ENCODE measurements at places on chromosomes 7 and 10.

DNA sequence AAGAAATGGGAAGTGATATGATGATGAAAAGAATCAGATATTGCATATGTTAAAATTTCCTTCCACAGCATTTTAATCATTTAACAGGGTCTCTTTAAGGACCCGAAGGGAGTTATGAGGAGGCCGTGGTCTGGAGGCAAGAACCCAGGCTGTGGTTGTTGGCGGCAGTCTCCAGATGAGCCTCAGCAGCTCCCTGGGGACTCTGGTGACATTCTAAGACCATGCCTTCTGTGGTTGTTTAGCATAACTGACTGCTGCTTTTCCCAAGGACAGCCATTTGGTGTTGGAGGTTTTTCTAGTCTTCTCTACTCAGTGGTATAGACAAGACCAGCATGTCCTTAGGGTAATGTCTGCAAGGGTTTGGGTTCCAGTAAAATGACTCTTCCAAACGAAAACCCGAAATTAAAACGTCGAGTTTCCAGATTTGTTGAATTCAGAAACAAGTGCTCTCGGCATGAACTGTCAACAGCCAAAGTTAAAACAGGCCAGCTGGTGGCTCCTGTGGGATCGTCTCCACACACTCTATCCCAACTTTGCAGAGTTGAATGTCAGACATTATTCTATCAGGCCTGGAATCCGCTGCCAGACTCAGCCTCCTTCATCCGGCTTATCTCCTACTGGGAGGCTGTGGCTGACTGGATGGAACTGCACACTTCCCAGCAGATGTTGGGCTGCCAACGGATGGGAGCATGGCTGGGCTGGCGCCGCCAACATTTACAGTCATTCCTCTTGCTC is 183.1 kb downstream of the TAX1BP1 start:
- DNase-seq: no peak

GRCh38 chr10:27646604-27647175 is 98.9 kb downstream of the MKX start:
- DNase-seq: no peak

DNA sequence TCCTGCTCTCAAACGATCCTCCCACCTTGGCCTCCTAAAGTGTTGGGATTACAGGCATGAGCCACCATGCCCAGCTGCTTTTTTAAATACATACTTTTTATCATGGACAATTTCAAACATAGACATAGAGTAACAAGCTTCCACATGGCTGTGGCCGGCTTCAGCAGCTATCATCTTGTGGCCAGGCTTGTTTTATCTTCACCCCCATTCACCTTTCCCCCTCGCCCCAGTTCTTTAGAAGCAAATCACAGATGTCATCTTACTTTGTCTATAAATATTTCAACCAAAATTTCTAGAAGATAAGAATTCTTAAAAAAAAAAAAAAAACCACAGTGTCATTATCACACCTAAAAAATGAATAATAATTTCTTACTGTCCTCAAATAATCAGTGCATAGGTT is 5.9 kb downstream of the FOXK1 start:
- DNase-seq: no peak

- DNase-seq: no peak
These were observed 24.6 kb downstream of the RTKN2 start for GRCh38 chr10:62244088-62244487.

- DNase-seq: no peak
These were observed 37.3 kb upstream of the SLC29A3 start for GRCh38 chr10:71281646-71282322.

GRCh38 chr10:45373576-45374349 is at the start of gene ALOX5:
Gene ALOX5 (plus strand): TSS chr10:45374216. CDS start chr10:45374280, 64 bp downstream.
- peak; percentile 36 for DNase-seq

DNA sequence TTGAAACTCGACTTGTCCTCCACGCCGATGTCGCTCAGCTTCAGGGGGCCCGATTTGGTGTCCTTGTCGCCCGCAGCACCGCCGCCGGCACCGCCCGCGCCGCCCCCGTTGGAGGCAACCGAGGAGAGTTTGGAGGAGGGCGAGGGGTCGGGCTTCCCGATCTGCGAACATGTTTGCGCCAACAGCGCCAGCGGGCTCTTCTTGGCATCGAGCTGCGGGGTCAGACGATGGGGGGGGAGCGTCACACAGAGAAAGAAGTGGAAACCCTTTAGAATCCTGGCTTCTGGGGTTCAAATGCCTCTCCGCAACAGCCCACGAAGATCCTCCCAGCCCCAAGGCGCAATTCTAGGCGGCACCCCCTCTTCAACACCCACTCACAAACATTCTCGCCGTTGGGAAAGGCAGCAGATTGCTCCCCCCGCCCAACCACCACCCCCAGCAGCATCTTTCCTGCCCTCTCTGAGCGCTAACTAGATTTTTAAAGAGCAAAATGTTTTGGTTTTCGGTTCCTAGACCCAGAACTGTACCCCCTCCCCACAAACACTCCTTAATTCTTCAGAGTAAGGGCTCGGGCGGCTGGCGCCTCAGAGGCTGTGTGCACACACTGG is 1.3 kb downstream of the ZNF503 start:
- DNase-seq: no peak

GRCh38 chr7:122618585-122619189 is 80.2 kb downstream of the RNF133 start:
- DNase-seq: no peak

GRCh38 chr10:75651417-75651816 is 220.0 kb downstream of the LRMDA start:
- no peak for DNase-seq

DNA sequence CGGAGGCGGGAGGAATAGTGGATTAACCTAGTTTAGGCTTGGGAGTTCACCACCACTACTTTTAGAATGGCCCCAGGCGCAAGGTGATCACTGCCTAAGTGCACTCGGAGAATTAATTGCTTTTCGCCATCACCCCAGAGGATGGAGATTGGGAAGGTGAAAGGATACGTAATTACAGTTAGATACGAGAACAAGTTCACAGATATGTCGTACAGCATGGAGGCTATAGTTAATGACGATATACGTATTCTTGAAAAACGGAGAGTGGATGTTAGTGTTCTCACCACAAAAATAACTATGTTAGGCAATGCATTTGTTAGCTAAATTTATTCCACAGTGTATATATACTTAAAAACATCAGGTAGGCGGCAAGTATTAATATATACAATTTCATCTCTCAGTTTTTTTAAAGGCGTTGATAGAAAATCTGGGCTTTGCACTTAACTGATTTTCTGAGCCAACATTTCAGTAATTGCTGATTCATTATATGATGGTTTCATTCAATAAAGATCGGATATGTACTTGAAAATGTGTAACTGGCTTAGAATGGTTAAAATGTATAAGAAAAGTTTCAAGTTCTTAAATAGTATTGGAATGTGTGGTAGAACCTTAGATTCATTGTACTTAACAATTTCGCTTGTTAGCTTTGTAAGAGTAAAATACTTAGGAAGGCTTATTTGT is 683 bp downstream of the CDC123 start:
- DNase-seq: no peak

DNA sequence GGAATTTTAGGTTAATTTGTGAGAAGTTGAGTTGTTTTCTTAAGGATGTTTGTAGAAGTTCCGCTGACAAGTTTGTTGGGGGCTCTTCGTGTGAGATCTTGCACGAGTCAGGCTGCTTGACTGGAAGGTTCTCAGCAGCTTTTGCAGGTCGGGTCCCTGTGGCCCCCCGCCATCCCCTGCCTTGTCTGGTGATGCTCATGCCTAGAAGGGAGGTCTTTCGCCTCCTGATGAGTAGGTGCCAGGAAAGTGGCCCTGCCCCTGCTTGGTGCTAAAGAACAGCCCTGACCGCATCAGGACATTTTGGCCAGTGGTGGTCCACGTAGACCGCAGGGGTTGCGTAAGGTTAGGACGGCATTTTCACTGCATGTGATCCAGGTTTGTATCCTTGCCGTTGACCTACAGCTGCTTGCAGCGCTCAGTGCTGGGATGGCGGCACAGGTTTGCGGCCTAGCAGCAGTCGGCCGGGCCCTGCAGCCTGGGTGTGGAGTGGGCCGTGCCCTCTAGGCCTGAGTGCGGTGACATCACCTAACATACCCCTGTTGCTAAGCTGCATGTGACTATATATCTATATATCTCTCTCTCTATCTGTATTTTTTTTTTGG is 62.4 kb downstream of the DNAJB6 start:
- no peak for DNase-seq

GRCh38 chr7:158094671-158095226 is 492.9 kb downstream of the PTPRN2 start:
- DNase-seq: no peak

- DNase-seq: no peak
These were observed 27.9 kb upstream of the CCDC7 start for GRCh38 chr10:32417911-32418547.

- DNase-seq: no peak
These were observed 29.1 kb downstream of the FOXL3 start for GRCh38 chr7:318878-319661.

DNA sequence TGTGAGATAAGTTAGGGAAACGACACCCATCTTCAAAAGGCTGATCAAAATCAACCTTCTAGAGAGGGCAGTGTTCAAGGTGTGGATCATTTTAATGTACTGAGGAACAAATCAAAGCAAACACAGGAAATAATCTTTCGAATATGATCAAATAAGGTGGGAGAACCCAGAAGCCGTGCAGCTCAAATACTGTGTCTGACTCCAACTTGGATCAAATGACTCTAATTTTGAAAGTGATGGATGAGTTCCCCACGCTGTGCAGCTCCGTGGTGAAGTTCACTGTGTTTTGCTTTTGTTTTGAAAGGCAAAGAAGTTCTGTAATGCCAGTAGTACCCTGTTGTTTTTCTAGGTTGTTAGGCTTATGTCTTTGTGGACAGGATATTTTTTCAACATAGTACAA is 250.9 kb downstream of the SFMBT2 start:
- no peak for DNase-seq

DNA sequence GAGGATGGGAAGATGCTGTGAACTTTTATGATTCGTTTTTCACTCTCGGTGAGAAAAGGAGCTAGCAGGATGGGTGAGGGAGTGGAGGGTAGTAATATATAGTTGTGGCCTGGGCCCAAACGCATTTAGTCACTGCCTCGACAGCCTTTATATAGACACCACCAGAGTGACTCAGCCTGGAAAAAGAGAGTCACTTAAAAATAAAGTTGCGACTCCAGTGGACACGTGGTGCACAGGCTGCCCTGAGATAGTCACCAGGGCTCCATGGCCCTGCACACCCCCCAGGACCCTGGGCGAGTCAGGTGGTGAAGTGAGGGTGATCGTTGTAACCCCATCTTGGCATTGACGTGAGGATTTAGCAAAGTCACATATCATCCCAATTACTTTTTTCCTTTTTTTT is 106.7 kb downstream of the CUX1 start:
- no peak for DNase-seq

DNA sequence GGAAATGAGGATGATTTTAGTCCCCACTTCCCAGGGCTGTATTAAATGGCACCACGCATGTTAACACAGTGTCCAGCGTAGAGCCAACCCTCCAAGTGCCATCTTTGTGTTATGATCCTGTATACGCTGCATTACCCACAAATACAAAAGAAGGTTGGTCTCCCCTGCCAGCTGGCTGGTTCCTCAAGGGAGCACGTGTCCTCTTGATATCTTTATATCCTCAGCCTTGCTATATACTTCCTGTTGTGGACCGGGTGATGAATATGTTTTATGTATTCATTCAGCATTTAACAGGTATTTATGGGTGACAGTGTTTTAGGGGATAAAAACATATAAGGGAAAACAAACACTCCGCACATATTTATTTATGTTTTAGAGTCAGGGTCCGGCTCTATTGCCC is 23.2 kb upstream of the PRRT4 start:
- no peak for DNase-seq

DNA sequence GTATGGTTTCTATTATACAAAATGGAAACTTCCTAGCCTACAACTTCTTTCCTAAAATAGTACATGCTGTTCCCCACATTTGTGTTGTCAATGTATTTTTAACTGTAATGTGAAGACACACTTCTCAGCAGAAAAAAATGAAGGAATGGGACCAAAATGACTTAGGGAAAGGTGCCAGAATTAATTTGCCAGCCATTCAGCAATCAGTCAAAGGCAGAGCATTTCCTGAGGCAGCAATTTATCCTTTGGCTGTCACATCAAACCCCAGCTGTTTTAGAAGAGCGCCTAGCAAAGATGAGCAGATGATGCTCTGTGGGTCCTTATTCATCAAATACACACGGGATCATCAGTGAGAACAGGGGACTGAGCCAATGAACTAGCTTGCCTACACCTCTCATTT is 592.5 kb downstream of the KCNMA1 start:
- no peak for DNase-seq

- no peak for DNase-seq
These were observed 297.4 kb upstream of the NEBL start for GRCh38 chr10:21194510-21194993.

- no peak for DNase-seq
These were observed 8.7 kb downstream of the PGAM2 start for GRCh38 chr7:44056681-44057080.

DNA sequence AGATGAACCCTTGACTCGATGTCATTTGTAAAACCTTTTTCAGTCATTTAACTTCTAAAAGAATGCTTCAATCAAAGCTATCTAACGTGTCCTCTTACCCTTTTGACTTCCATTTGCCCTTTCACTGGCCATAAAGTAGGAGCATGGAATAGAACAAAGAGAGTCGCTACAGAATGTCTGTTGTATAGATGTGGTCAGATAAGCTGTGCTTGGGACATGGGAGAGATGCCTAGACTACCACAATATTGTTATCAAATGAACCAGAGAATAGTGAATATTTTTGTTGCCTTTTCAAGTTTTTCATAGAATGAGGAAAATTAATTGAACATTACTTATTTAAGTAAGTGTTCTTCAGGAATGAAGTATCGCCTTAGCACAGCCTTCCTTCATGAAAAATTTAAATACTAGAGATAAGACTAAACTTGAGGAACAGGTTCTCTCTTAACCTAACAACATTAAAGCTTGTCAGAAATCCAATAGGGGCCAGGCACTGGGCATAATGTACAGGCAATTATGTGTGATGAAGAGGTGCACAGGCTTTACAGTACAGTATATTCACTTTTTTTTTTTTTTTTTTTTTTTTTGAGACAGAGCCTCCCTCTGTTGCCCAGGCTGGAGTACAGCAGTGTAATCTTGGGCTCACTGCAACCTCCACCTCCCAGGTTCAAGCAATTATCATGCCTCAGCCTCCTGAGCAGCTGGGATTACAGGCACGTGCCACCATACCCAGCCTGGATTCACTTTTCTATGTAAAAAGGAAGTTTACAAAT is 7.5 kb upstream of the KMT2E start:
- peak; percentile 11 for DNase-seq

DNA sequence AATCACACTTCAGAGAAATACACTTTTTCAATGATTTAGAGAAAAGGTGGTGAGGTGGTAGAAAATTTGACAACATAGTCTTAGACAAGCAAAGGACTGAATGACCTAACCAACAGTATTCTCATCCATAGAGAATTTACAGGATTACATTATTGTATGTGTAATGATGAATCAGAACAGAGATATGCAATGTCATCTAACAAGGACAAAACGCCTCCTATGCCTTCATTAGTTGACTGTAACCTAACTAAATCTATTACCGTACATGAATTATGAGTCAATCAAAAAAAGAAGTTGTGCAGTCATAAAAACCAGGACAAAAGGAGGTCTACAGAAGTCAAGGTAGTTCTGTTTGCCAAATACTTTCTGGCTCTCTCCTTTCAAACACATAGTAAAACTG is 66.5 kb downstream of the RAB11FIP2 start:
- DNase-seq: no peak
